ENCODE measurements at places on chromosomes 6 and 20.

DNA sequence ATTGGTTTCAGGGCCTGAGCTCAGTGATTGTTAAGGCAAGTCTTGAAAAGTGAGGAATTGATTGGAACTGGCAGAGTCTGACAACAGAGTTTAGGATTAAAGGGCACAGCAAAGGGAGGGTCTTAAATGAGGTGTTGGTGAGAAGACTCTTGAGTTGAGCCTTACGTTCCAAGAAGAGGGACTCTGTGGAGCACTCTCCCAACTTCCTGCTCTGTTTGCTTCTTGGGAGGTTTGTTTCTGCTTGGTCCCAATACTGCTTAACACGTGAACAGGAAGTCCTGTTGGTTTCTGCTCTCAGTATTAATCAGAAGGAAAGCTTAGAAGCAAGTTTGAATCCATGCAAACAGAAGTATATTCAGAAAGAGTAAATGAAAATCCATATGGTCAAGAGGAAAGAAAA, 15.6 kb upstream of the SYNDIG1 start:
- DNase-seq, result no peak

- DNase-seq, result no peak
Measured at GRCh38 chr6:28980137-28980851, 24.8 kb downstream of the ZNF311 start.

DNA sequence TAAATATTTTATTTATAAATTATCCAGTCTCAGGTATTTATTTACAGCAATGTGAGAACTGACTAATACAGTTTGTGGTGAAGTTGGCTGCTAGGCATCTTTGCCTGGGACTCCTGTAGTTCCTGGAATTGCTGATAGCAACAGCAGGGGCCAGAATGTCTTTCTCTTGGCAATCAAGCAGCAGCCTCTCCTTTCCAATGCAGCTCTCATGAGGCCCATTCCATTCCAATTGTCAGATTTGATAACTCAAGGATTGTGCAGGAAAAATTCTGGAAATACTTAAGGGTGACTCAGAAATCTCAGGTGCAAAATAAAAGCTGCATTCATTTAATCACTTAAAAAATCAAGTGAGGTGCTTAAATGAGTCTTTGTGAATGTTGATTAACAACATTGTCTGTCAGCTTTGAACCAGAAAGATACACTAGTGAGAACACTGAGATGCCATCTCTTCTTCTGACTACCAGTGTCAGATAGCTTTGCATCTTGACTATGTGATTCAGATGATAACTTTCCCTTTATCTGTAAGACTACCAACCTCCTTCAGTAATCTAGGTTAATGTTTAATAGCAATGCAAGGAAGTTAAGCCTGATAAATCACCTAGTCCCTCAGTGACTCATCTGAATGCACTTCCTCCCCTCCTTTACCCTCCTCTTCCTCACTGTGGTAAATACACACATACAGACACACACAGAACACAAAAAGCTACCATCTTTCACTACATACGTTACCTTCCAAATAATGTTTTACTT, 32.1 kb upstream of the COL21A1 start:
- no peak for DNase-seq

DNA sequence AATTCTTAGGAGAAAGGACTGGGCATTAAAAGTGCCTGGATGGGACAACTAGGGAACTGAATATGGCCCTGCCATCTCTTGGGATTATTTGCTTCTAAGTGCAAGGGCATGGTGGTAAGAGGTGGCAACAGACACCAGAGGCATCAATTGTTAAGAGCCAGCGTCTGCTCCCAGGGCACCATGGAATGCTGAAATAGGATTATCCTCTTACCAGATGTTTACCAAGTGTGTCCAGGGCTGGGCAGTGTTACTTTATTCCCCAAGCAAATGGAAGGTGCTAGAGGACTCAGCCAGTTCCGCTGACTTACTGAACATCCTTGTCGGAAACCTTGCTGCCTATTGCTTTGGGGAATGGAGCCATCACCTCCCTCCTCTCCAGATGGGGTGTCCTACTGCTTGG, 273.6 kb upstream of the SUPT3H start:
- DNase-seq, result no peak

GRCh38 chr20:22333885-22334545, 250.4 kb downstream of the FOXA2 start:
- DNase-seq, result peak; percentile 15

GRCh38 chr6:24251339-24251738, 106.5 kb downstream of the DCDC2 start:
- no peak for DNase-seq

- no peak for DNase-seq
Measured at GRCh38 chr6:2729921-2730320, 20.8 kb downstream of the MYLK4 start.

DNA sequence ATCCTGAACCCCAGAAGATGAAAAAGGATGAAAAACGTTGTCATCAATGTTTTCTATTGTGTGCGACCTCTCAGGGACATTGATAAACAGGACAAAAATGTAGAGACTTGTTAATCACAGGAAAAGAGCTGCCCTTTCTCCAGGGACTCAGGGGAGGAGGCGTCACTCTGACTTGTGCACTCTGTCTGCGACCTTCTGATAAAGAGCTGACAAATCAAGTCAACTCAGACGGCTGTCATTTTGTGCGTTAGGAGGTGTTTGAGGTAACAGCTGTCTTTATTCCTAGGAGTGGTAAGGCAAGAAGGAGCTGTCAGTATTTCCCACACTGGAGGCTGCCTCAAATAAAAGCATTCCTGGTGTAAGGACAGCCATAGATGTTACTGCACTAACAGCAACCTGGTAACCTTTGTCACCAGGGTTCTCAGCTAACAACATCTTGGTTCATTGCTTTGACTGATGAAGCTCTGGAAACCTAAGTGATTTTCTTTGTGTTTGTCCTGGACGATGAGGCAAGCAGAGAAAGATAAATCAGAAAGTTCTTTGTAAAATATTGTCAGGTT, 38.6 kb upstream of the NXT1 start:
- DNase-seq, result no peak

- DNase-seq, result no peak
Measured at GRCh38 chr6:3212261-3212660, 15.2 kb downstream of the TUBB2B start.

GRCh38 chr20:33311996-33312395, 29.0 kb downstream of the BPIFB1 start:
- DNase-seq, result no peak
